ENCODE measurements at places on chromosomes 7 and 10.

GRCh38 chr7:90931986-90932916, 332.0 kb upstream of the FZD1 start:
- no peak for DNase-seq

- no peak for DNase-seq
Measured at GRCh38 chr10:35781643-35782035, 139.5 kb upstream of the FZD8 start.

DNA sequence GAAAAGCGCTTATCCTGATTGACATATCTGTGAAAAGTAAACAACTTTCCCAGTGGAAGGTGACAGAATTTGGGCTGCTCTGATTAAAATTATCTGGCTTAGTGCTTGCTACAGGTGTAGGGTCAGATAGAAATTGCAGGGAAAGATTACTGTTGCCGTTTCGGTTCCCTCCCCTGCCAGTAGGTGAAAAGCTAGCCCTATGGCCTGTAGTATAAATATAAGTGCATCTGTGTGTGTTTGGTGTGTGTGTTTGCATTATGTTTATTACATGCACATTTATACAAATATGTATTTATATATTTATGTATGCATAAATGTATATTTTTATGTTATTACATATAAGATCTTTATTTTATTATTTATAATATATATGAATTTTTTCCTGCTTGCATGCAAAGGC, 72.3 kb upstream of the VOPP1 start:
- DNase-seq, result no peak

GRCh38 chr7:104723001-104723400, 291.0 kb upstream of the KMT2E start:
- no peak for DNase-seq

- DNase-seq, result no peak
Measured at GRCh38 chr7:22549667-22550513, 49.9 kb upstream of the STEAP1B start.

- DNase-seq, result no peak
Measured at GRCh38 chr7:148238761-148239325, 351.7 kb upstream of the C7orf33 start.

- DNase-seq, result no peak
Measured at GRCh38 chr10:116430288-116430687, 2.6 kb downstream of the PNLIPRP3 start.

GRCh38 chr7:24923172-24923865, 56.7 kb downstream of the OSBPL3 start:
- DNase-seq, result no peak

DNA sequence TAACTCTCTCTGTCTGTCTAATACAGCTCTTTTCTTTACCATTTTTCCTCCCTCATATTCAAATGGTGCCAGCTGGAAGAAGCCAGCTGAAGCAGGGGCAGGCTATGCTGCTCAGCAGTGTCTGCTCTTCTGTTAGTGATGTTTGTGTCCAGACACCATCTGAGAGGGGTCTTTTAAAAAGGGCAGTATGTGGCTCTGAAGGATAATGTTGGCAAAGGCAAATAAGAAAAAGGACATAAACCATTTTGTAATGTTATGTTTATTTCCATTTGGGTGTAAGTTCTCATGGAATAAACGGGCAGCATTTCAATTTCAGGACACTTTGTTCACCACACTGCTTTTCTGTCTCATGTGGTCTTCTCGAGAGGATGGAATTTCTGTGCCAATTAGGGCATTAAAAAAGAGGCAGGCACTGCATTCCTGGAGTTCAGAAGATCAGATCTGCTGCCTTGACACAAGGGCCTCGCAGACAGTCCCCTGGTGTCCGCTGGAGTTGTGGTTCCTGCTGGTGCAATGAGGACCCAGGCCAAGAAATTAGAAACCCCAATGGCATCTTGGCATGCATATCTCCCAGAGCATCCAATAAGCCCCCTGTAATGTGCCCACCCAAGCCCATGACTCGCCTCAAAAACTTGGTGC, 109.0 kb upstream of the ELMO1 start:
- no peak for DNase-seq

DNA sequence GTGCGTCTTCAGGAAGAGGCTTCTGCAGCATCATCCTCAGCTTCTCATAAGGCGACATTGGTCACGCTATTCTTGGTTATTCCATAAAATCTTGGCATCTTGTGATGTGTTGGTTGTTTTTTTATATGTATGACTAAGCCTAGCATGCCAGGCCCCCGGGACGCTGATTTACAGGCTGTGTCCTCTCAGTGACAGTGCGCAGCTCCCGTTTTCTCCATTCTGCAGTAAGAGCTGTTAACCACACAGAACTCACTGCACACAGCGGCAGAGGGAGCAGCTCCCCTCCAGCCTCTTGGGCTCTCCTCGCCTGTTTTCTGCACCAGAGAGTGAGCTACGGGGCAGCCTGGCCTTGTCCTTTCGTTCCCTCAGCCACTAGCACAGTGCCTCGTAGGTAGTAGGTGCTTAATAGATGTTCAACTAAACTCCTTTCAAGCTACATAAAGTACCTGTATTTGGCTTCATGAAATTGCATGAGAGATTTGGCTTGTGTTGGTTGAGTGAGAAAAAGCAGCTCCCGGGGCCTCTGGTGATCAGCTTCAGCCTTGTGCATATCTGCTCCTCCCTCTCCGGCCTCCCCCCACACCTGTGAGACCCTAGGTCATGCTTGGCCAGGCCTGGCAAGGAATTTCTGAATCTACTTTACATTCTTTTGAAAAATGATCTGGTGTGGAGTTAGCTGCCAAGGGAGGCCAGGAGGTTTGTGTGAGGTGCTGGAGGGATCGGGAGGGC, 116.2 kb downstream of the WDR37 start:
- DNase-seq, result no peak

GRCh38 chr7:70356787-70357328, 758.6 kb downstream of the AUTS2 start:
- DNase-seq, result no peak

GRCh38 chr7:133186060-133186459, 66.8 kb upstream of the EXOC4 start:
- DNase-seq, result no peak

DNA sequence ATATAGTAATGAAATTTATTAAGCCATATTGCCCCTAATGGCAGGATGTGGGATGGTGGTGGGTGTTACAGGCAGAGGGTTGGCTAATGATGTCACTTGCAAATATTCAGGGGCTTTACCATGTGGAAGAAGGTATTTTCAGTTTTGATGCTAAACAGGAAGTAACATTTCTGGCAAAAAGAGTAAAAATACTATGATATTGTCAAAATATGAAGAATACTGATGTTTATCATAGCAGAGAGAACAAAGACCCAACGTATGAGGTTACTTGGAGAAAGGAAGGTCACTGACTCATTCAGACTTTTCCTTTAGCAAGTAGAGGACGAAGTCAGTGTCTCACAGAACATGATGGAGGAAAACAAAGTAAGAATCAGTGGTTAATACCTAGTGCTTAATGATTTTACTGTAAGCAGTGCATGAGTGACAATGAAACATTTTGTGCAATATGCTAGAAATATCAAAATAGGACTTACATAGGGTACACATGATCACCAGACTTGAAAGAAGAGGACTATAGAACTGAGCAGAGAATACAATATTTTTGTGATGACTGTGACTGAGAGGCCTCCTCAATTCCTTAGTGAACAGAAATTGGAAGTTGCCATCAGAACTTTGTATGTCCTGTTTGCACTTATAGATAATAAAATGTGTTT, 89.7 kb upstream of the STEAP4 start:
- DNase-seq, result no peak

GRCh38 chr10:112570585-112570984, 123.6 kb downstream of the VTI1A start:
- no peak for DNase-seq

- DNase-seq, result no peak
Measured at GRCh38 chr7:837001-837400, 4.7 kb downstream of the SUN1 start.

DNA sequence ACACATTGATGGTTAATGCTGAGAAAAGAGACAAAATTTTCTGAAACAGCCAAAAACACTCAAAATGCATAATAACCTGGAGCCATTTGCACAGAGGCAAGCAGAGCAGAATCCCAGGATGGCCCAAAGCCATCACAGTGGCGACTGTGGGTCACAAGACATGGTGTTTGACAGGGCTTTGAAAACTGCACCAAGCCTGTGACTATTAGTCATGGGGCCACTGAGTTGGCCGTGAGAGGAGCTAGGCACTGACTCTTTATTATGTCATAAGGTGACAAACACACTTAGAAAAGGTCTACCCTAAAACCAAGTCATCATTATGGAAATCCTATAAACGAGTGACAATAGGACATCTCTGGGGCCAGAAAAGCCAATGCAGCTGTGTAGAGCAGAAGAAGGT, 23.9 kb downstream of the DRGX start:
- no peak for DNase-seq

- DNase-seq, result no peak
Measured at GRCh38 chr10:117627561-117627960, 85.0 kb downstream of the EMX2 start.

GRCh38 chr10:5547931-5548660, 23.3 kb downstream of the CALML3 start:
- peak; percentile 70 for DNase-seq

- no peak for DNase-seq
Measured at GRCh38 chr7:69452797-69453196, 145.5 kb upstream of the AUTS2 start.

DNA sequence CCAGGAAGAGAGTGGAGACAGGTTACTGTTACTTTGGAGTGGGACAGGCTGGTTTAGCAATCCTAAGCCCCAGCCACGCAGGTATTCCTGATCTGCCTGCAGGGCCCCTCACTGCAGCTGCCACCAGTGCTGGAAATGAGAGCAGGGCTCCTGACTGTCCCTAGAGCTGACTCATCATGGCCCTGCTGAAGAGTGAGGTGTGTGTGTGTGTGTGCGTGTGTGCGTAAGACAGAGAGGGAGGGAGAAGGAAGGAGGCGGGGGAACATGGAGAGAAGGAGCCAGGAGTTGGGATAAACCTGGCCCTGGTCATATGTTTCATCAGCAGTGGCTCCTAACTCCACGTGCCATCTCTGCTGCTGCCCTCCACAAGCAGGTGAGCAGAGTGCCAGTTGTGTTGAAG, 3.6 kb downstream of the FOXI2 start:
- DNase-seq, result no peak

DNA sequence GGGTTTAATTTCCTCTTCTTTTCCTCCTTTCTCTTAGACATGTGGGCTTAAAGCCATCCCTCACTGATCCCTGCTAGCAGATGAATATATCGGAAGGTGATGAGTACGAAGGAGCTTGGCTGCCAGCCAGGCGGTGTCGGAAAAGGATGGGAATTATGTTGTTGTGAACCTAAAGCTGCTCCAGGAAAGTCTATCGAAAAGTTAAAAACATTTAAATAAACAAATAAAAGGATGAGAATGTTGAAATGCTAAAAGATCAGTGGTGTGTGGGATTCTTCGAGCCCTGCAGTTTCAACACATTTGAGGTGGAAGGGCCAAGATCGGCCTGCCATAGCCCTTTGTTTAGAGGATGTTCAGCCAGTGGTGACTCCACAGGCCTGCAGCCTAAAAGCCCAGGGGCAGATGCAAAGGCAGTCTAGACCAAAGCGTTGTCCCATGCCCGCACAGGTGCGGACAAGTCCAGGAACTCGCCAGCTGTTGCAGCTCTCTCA, 107.9 kb downstream of the JCAD start:
- DNase-seq, result no peak

- peak; percentile 12 for DNase-seq
Measured at GRCh38 chr7:134943785-134944400, 42.4 kb upstream of the AGBL3 start.

DNA sequence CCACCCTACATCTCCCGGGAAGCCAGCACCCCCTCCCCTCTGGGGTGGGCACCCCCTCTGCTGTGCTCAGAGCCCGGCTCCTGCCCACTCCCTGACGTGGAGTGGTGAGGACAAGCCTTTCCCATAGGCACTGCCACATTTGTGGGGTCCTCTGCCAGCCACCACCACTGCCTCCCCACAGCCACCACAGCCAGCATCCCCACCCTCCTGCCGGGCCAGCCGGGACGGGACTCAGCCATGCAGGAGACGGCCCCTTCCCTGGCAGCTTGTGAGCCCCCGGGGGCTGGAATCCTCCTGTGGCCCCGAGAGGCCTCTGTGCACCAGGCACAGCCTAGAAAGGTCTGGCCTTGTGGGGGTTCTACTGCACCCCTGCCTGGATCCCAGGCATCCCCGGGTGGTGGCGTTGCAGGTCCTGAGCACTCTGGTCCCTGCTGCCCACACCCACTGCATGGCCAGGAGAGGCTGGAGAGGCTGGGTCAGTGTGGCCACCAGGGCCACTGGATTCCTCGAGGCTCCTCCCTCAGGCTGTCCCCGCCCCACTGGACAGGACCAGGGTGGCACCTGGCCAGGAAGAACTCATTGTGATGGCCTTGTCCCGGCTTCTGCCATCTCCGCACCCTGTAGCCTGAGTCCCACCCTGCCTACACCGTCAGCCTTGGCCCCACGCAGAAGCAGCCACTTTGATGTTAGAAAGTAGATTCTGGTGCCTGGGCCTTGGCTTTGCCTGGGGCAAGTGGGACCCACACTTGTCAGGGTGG, 148.0 kb downstream of the EBF3 start:
- no peak for DNase-seq

DNA sequence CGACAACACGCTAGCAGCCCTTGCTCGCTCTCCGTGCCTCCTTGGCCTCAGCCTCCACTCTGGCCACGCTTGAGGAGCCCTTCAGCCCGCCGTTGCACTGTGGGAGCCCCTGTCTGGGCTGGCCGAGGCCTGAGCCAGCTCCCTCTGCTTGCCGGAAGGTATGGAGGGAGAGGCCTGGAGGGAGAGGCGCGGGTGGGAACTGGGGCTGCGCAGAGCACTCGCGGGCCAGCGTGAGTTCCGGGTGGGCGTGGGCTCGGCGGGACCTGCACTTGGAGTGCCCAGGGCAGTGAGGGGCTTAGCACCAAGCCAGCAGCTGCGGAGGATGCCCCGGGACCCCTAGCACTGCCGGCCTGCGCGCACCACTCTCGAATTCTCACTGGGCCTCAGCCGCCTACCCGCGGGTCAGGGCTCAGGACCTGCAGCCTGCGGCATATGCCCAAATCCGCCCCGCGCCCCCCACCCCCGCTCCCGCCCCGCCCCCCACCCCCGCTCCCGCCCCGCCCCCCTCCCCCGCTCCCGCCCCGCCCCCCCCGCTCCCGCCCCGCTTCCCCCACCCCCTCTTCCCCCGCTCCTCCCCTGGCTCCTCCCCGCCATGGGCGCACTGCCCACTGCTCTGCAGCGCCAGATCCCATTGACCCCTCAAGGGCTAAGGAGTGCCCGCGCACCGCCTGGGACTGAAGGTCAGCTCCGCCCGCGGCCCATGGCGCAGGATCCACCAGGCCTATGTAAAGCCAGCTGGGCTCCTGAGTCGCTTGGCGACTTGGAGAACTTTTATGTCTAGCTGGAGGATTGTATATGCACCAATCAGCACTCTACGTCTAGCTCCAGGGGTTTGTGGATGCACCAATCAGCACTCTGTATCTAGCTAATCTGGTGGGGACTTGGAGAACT, 15.9 kb upstream of the ACBD5 start:
- no peak for DNase-seq

Measured in hematopoietic multipotent progenitor cell treated with erythropoietin and hydrocortisone succinate and interleukin-3 and kit ligand, for 17 days (in vitro differentiated cells).